Cerebellar cortex (tissue), 1 donor: ENCODE measurements at places on chromosomes 3 and 15.
A peak's percentile ranks its signal among the peaks of the same experiment; 100 is the strongest.

DNA sequence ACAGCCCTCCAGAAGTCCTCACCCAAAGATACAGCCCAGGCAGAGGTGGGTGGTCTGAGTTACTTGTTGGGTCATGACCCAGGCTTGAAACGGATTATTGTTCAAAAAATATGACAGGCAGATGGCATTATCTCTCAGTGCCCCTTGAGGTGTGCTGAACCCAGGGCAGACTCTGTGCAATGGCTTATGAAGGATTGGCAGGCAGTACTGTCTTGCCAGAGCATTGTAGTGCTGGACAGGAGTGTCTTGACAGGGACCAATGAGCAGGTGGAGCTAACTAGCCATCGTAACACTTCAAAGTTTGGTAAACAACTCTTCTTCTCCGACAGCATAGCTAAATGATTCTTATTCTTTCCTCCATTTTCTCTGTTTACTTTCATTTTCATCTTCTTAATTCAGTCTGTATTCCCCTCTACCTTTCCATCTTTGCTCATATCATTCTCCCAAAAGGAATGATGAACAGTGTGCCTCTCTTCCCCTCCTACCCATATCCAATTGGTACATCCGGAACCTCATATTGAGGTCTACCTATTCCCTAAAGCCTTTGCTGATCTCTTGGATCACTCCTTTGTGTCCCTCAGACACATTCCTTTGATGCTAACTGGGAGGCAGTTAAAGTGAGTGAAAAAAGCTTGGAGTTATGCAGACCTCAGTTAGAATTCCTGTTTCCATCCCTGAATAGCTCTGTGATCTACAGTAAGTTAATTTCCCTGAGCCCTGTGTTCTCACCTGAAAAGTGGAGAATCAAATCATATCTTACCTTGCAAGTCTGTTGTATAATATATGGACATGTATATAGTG lies 2.6 kb upstream of the IL20RB start:
- no peak for DNase-seq

DNA sequence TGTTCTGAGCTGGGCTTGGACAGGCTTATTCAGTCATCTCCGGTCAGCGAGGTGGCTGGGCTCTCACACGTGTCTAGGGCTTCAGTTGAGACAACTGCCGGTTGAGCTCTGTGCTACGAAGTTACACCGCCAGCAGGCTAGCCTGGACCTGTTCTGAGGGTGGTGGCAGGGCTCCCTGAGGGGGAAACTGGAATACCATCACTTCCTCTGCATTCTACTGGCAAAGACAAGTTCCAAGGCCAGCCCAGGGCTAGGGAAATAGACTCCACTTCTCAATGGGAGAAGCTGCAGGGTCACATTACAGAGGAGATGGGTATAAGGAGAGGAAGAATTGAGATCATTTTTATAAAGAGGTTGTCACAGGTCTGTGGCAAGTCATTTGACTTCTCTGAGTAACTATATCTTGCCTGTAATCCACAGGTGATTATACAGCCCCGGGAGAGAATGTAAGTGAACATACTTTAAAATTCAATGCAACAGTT lies 106.8 kb upstream of the IL12A start:
- DNase-seq = peak; percentile 53

GRCh38 chr3:11653298-11654055 lies 9.8 kb upstream of the VGLL4 start:
- no peak for DNase-seq

DNA sequence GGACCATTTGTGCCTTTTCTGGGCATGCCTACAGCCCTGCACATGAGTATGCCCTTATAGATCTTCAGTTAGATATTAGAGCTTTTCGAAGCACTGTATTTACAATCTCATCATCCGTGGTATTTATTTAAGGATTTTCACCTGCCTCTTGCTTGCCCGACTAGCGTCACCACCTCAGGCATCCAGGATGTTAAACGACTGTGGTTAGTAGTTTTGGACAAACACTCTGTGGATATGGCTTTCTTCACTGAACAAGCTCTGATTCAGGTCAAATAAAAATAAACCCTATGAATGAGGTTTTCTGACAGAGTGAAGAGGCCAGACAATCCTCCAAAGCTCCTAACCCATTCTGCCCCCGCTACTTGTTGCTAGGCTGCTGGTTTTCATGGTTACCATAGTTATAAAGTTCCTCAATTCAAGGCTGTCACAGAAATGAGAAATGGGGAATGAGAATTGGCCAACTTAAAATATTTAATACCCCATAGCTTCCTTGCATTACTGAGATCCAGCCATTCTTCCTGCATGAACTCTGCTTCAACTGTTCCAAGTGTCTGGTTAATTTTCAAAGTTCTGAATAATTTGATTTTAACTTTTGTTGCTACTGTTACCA lies 440.1 kb downstream of the GABRG3 start:
- no peak for DNase-seq

- no peak for DNase-seq
Measured at GRCh38 chr15:49742381-49742780, 121.5 kb downstream of the DTWD1 start.

- DNase-seq = no peak
Measured at GRCh38 chr3:129855832-129856419, 37.6 kb downstream of the TMCC1 start.

DNA sequence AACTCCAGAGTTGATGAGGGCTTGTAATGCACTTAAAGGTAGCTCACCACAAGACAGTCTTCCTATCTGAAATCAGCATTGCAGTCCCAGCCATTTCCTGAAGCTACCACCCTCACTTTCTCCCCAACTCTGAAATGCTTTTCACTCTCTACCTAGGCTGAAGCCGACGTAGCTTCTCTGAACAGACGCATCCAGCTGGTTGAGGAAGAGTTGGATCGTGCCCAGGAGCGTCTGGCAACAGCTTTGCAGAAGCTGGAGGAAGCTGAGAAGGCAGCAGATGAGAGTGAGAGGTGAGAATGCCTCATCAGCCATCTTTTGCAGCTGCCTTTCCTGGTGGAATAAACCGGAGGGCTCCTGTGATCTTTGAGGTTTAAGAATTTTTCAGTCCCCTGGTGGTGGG lies 14.3 kb downstream of the TPM1 start:
- no peak for DNase-seq

GRCh38 chr3:21962456-21962855 lies 211.4 kb upstream of the ZNF385D start:
- DNase-seq = no peak

DNA sequence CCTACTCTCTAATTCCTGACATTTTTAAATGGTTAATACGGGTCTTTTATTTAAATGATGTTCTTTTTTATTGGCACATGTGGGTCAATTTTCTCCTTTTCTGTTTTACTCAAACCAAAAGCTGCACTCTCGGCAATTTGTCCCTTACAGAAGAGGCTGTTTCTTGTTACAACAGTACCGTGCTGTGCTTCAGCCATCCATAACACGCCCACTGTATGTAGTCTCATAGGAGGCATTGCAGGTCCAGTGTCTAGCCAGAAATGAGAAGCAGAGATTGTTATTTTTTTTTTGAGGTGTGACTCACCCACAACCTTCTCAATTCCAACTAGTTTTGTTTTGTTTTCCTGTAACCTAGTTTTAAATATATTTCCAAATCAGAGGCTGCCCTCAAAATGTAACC lies 164.6 kb downstream of the GMNC start:
- DNase-seq = no peak
